ENCODE measurements at places on chromosomes 5 and 9. TPM values are rescaled to one million over a fixed set of nuclear protein-coding genes. Genes with fewer than 3 reads are reported as not detected.

GRCh38 chr5:67233075-67233474 is 36.5 kb upstream of the CD180 start:
- peak; percentile 34 for DNase-seq

Gene C9orf50
- not detected for total RNA-seq

Gene MPDZ
- total RNA-seq = 2.3 TPM

DNA sequence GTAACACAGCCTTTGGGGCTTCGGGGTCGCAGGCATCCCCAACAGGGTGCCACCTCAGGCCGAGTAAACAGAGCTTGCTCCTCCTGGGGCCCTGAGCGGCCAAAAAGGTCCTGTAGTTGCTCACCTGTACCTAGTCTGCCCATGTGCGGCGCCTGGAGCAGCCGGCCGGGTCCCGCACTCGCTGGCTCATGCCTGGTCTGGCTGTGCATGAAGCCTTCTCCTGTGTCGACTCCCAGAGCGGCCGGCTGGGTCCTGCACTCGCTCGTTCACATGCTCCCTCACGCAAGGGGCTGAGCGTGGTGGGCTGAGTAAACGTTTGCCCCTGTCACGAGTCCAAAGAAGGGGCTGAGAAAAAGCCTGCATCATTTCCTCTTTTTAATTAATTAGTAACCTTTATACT is 162.4 kb upstream of the TUT7 start:
- DNase-seq = no peak

DNA sequence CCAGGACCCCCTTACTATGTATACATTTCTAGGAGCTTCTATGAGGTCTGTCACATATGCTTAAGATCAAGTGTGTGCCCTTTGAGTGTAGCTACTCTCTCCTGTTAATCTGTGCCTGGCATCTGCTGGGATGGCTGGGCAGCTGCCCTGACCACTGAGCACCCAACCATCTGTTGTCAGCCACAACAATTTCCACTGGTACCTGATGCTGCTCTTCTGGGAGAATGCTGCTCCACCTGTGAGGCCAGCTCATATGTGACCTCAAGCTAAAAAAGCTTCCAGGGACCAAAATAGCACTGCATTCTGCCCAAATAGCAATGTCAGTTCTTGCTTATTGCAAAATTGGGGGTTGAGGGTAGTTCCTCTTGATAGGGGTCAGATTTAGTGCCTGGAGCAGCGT is 595.6 kb downstream of the RAB3C start:
- no peak for DNase-seq

Gene MAN1B1
- total RNA-seq = 52.6 TPM

DNA sequence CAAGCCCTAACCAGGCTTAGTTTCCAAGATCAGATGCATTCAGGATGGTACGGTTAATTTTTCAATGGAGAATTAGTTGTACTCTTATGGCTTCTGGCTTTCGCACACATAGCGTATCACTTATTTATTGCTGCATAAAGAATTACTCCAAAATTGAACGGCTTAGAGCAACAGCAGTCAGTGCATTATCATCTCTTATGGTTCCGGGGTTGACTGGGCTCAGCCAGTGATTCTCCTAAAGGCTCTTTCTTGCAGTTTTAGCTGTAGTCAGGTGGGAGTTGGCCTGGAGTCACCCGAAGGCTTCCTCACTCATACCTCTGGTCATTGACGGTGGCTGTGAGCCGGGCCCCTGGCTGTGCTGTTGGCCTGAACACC is 595 bp upstream of the GRHPR start:
- DNase-seq = no peak

DNA sequence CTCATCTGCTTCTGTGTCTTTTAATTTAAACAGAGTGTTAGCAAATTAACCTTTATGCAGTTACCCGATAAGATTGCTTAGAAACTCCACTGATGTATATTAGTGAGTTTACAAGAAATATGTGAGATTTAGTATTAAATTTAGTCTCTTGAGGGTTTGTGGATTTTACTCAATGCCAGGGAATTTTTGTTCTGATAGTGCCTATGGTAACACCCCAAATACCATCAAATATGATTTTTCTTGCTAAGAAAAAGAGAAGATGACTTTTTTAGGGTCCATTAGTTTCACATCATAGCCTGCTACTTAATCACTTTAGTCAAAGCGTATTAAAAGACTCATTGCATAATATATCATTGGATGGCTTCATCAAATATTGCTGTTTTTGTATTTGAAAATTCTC is 224.9 kb downstream of the PCSK5 start:
- DNase-seq = no peak

DNA sequence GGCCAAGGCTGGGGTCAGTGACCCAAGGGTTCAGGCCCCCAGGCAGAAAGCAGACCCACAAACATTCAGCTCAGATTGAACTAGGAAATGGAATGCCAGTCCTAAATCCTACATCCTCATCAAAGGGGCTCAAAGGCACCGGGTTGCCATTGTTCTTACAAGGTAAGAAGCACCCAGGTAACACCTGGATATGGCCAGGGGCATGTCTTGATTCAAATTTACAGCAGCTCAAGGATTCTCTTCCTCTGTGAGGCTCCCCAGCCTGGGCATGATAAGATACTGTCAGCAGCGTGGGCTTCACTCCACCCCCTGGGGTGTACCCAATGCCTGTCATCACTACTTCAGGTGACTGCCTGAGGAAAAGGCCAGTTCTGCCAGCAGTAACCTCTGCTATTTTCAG is 92.1 kb upstream of the FSTL4 start:
- no peak for DNase-seq

DNA sequence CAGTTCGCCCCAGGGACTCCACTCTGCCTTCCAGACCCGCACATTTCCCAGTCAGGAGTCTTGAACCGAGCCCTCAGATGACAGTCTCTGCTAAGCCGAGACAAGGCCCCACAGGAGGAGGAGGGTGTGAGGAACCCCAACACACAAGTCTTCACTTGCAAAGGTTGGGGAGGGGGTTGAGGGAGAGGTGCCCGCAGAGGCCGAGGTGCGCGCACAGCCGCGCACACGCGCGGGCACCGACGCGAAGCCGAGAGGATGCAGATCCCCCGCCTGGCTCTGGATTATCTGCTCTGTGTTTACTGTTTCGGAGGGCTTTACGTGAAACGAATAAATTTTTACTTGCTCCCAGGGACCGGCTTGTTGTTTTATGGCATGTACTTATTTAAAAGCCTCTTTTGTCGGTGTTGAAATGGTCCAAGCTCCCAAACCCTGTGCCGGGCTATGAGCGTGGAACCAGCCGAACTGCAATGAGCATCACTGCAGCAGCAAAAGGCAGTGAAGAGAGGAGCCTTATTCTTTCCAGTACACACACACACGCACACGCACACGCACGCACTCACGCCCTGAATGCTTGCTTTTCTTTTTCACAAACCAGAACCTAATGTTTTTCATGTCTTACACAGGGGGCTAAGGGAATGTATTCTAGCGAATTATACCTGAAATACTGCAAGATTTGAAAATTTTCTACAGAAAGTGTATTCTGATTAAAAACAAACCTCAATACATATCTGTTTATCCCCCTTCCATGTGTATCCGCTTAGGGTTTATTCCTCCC is 297.7 kb downstream of the PARP8 start:
- DNase-seq = no peak

Gene OR5C1
- not detected for total RNA-seq

Gene SAXO1
- total RNA-seq = not detected

Gene EPB41L4B
- 151 TPM for total RNA-seq

- DNase-seq = no peak
Measured at GRCh38 chr5:125037020-125037419, 290.6 kb upstream of the ZNF608 start.

- peak; percentile 78 for DNase-seq
Measured at GRCh38 chr5:147857302-147858129, 21.0 kb upstream of the SCGB3A2 start.

Gene CD74
- total RNA-seq = 485 TPM

DNA sequence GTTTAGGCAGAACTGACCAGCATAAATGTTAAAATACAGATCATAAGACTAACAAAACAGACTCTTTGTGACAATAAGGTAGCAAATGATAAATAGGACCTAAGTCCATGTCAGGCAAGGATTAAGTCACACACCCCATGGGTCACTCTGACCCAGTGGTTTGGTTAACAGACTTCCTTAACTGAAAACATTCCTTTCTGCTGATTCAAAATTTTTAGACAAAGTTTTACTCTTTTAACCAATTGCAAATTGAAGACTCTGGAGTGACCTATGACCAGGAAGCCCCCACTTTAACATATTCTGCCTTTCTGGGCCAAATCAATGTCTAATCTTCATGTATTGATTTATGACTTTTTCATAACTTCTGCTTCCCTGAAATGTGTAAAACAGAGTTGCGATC is 4.9 kb upstream of the NXNL2 start:
- DNase-seq = no peak

DNA sequence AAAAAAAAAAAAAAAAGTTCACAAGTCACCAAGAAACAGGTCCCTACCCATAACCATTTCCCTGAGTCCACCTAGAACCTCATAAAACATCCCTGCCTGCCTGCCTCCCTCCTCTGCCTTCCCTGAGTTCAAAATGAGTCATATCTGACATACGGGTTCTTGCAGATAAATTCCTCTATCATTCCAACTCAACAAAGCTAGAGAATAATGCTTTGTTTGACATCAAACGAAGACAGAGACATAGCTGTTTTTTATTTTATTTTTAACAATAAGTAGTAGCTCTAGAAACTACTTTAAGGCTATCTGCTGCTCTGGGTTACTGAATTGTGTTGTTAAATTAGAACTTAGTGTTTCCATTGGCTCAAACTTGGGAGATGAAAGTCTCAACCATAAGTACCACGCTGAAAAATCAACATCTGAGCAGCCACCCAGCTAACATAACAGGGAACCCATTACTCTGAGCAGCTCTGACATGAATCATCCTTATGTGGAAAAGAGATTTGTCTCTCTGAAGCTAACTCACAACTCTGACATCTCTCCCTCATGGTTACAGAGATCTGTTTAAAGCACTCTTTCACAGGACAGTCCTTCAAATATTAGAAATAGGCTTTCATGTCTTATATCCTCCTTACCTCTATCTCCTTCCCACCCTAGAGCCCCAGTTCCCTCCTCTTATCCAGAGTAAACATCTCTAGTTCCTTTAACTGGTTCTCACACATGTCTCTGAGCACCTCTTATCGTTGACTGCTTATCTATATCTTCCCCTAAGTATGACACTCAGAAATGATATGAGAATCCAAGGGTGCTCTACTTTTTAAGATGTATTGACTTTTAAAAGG is 12.1 kb downstream of the TMEM245 start:
- no peak for DNase-seq

Gene C5orf22
- total RNA-seq = 27.4 TPM

Gene TCF7
- total RNA-seq = 9.4 TPM

- DNase-seq = no peak
Measured at GRCh38 chr5:61732796-61733195, 400.7 kb downstream of the ZSWIM6 start.

Gene C9orf153
- total RNA-seq = not detected

Data from colonic mucosa (tissue), 4 donors.